BJ (cell line): ENCODE measurements at places on chromosomes 6 and 20. TPM values are rescaled to one million over a fixed set of nuclear protein-coding genes. Genes with fewer than 3 reads are reported as not detected.
A peak's percentile ranks its signal among the peaks of the same experiment; 100 is the strongest.

DNA sequence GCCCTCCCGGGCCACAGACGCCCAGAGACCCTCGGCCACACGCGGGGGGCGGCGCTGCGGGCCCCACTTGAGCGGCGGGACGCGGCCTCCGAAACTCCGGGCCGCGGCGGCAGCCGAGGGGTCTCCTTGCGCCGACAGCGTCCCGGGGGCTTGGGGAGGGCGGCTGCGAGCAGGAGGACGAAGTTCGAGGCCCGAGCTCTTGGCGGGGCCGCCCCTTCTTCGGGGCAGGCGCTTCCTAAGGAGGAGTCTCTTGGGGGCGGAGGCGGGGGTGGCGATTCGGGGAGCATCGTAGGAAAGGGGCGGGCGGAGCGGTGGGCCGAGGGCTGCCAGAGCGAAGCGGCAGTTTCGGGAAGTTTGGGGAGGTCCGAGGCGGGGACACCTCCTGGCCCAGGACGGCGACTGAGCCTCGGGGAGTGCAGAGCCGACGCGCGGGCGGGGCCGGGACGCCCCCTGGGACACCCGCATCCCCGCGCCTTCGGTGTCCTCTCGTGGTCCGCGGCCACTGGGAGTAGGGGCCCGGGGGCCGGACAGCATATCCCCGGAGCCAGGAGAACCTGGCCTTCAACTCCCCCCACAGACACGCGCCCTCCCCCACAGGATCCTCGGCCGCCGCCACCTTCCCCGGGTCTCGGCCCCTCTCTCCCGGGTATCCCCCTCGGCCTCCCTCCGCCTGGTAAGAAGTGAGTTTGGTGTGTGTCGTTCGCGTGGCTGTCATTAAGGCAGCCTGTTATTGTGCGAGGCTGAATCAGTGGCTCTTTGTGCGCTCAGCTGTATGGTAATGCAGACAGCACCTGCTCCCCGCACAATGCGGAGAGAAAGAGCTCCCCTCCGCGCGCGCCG is 613 bp upstream of the DLL1 start:
- no peak for DNase-seq

GRCh38 chr6:34829137-34829536 is 37.3 kb downstream of the BLTP3A start:
- no peak for DNase-seq

- DNase-seq: no peak
Observed at GRCh38 chr6:152748843-152749242, 1.8 kb upstream of the VIP start.

DNA sequence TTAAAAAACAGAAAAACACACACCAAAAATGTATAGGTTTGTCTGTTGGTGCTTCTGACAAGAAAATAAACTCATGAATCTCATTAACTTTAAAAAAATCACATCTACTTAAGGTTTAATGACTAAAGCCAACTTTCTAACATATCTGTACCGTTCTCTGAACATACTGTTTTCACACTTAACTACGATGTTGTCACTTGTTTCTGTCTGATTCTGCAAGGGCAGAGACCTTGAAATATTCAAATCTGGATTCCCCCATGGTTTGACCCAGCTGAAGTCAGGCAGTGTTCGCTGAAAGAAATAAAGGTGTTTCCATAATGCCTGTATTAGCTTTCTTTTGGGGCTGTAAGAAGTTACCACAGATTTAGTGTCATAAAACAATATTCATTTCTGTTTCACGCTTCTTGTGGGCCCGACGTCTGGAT is 2.7 kb upstream of the ASXL1 start:
- no peak for DNase-seq

DNA sequence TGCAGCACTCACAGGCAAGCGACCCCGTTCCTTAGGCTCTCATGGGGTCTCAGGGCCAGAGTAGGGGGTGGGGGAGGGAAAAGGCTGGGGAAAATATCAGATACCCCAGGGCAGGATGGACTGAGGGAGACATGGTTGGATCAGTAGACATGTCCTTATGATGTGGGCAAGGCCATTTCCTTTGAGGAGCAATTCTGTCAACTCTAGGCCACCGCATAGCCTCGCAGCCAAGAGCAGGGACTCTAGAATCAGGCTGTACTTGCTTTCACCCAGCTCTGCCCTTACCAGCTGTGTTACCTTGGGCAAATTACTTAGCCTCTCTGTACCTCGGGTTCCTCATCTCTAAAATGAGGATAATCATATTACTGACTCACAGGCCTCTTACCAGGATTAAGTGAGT is 2.2 kb upstream of the MAPK13 start:
- DNase-seq: no peak

GRCh38 chr6:160238761-160239751 is 19.6 kb downstream of the SLC22A2 start:
- no peak for DNase-seq

DNA sequence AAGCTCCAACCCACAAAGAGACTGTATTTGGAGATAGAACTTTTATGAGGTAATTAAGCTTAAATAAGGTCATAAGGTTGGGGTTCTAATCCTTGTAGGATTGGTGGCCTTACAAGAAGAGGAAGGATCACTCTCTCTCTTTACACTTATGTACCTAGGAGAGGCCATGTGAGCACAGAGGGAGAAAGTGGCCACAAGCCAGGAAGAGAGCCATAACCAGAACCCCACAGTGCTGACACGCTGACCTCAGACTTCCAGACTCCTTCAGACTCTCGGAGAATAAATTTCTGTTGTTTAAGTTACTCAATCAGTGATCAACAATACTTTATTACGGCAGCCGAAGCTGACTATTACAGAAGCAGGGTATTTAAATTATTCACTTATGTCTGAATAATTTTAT is 430.5 kb upstream of the EPHA7 start:
- DNase-seq: no peak

- no peak for DNase-seq
Observed at GRCh38 chr6:34085453-34086170, 60.3 kb downstream of the GRM4 start.

GRCh38 chr6:28139860-28140543 is 1.7 kb upstream of the ZKSCAN8 start:
- DNase-seq: no peak

GRCh38 chr6:140321891-140322290 is 947.4 kb upstream of the CITED2 start:
- no peak for DNase-seq

GRCh38 chr6:162099685-162100084 is 627.9 kb downstream of the PRKN start:
- DNase-seq: peak; percentile 31

- DNase-seq: no peak
Observed at GRCh38 chr20:1810926-1811620, 84.1 kb upstream of the SIRPA start.

DNA sequence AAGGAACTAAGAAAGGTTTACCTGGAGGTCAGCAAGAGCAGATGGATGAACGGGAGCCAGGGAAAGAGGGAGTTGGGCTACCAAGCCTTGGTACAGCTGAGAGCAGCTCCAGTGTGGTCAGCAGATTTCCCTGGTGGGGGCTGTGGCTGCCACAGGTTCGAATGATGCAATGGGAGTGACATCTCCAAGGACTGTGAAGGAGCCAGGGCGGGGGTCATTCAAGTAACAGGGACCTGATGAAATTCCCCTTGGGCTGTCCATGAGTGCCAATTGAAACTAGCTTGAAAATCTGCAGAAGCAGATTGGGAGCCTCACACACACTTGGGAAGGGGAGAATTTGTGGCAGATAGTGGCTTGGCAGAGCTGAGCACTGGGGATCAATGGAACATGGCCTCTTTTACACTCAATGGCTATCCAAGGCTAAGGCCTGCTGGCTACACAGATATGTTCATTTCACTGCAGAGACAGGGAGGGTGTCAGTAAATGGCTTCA is 247.0 kb upstream of the ECI2 start:
- no peak for DNase-seq

Gene RIPPLY2
- not detected in 2 replicates for polyA plus RNA-seq

Gene TAAR8
- polyA plus RNA-seq: not detected in 2 replicates

Gene ATP5F1E
- 54.5 and 75.1 TPM in 2 replicates for polyA plus RNA-seq

Gene MAK
- not detected in 2 replicates for polyA plus RNA-seq

Gene IL17A
- polyA plus RNA-seq: not detected in 2 replicates
